C1 segment of cervical spinal cord (tissue), 14 donors: ENCODE measurements at places on chromosomes 1 and 21.

- DNase-seq = no peak
Observed at GRCh38 chr1:79726321-79726720, 719.8 kb upstream of the ADGRL4 start.

DNA sequence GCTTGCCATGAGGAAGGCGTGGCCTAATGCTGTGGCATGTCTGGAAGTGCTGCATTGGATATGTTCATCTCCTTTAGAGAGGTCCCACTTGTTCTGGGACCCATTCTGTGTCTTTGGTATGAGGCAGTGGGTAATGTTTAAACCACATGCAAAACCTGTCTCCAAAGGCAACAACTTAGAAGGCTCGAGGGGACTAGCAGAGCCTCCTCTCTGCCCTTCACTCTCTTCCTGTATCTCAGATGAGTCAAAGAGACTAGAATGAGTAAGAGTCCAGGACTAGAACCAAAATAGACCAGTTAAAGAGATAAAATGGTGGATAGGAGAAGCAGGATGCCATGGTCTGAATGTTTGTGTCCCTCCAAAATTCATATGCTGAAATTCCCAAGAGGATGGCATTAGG is 220.8 kb upstream of the KIAA0040 start:
- no peak for DNase-seq

GRCh38 chr21:35127851-35128250 is 78.7 kb upstream of the RUNX1 start:
- DNase-seq = no peak

DNA sequence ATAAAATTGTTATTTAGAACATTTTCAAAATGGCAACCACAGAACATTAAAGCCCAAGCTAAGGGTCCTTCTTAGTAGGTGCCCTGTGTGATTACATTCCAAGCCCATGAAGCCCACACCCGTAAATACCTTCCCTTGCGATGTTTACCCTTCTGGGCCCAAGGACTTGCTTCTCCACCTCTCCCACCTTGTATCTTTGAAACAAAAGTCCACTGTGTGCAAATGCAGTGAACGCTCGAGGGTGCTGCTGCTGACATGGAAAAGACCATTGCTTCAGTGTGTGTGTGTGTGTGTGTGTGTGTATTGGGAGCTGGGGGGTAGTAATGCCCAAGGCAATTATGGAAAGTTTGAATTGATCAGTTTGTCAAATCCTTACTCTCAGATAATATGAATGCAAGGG is 298.1 kb downstream of the TGFB2 start:
- DNase-seq = no peak

DNA sequence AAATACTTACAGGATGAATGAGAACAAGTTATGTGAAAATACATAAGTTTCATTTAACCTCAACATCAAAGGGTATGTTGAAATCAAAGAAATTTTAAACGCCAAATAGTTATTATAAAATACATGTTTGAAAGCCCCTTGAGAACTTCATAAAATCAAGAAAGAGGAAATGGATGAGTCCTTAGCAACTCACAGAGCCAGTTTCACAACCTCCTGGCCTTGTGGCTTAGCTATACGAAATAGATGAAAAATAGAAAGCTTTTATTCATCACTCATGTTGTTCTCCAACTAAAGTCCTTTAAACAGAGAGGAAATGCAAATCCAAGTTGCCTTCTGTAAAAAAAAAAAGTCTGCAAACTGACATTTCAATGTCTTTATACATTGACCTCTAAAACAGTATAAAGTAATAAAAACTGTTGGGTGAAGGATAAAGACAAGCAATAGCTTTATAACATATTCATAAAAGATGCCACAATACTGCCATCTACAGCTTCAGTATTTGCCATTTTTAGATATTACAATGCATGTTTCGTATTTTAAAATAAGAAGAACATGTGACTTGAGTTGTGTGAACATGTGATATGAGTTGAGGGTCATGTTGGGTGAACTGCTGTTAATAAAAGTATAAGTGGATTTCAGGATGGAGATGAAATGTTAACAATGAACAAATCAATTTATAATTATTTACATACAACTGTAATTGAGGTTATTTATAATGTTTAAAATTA is 847.8 kb downstream of the MRPL39 start:
- no peak for DNase-seq
